Stimulated activated CD8-positive, alpha-beta memory T cell treated with anti-CD3 and anti-CD28 coated beads, Interleukin-15, amount 100 ng/mL, for 24 hours (primary cell): ENCODE measurements at places on chromosomes 16 and 17.

- DNase-seq, result no peak
These were observed 50.0 kb downstream of the SSH2 start for GRCh38 chr17:29880031-29880430.

GRCh38 chr17:31216031-31216751 lies 80.8 kb downstream of the OMG start:
- DNase-seq, result no peak

DNA sequence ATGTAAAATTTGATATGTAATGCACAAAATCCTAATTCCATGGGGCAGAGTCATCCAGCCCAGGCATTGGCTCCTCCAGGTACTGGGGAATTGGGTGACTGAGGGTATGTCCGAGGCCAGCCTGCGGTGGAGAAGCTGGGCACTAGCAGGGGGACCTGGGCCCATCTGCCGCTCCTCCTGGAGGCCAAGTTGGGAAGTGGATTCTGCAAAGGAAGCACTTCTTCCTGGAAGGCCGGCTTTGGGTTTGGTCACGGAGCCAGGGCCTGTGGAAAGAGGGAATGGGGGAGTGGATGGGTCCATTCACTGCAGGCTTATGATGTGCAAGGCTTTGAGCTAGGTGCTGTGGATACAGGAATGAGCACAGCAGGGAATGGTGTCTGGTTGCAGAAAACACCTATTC lies 85.8 kb downstream of the GNAO1 start:
- no peak for DNase-seq

DNA sequence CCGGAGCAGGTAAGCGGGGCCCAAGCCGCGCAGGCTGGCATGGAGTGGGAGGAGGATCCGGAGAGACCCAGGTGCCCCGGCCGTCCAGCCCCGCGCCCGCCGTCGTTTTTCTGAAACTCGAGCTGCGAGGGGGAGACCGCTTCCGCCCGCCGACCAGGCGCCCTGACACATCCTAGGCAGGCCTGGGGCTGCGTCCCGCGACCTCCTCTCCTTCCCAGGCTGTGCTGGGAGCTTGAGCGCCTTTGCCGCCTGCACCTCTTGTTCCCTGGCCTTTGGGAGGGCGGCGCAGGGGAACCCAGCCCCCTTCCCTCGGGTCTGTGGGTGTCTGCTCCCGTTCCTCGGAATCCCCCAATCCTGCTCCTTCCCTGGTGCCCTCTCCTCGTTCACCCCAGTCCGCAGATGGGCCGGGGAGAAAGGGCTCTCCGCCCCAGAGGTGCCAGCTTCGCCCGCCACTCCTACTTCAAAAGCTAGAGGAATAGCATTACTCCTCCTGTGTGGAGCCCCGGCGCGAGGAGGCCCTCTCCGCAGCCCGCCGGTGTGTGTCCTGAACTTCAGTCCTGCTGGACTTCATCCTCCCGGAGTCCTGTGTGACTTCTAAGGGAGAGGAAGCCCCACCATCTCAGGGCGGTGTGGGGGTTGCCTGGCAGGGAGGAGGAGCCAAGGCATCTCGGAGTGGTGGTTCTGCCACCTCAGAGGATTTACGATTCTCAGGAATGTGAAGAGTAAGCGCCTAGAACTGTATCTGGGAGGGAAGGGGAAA lies 1.0 kb downstream of the NHERF1 start:
- no peak for DNase-seq

GRCh38 chr17:48724251-48725003 lies 1.4 kb downstream of the PRAC2 start:
- peak; percentile 44 for DNase-seq

DNA sequence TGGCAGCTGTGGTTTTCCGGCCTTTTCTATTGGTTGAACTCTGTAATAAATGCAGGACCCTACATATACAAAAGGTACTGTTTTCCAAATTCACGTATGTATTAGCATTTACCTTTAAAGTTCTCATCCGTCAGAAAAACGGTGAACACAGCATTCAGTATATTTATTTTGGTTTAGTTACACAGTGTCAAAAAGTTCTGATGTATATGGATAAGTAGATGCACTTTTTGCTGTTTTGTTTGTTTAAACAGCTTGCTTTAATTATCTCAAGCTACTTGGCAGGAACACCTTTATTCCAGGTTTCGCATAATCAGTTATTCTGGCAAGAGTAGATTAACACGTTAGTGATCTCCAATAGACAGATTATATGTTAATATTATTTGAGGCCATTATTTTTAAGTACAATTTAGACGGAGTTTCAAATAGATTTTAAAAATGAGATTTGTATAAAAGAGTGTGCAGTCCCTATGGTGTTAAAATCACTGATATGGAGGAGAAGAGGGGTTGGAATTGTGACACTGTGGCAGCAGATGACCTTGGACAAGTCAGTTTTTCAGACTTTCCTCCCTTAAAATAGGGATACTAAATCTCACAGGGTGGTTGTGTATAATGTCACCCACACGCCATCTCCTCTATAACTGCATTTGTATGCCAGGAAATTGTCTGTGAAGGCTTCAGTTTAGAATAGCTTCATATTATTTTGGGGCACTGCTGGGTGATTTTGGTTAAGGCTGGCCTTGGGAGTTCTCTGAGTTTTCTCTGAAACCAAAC lies 2.1 kb downstream of the HERPUD1 start:
- DNase-seq, result no peak

GRCh38 chr16:58337090-58337444 lies 42.2 kb upstream of the PRSS54 start:
- DNase-seq, result no peak

DNA sequence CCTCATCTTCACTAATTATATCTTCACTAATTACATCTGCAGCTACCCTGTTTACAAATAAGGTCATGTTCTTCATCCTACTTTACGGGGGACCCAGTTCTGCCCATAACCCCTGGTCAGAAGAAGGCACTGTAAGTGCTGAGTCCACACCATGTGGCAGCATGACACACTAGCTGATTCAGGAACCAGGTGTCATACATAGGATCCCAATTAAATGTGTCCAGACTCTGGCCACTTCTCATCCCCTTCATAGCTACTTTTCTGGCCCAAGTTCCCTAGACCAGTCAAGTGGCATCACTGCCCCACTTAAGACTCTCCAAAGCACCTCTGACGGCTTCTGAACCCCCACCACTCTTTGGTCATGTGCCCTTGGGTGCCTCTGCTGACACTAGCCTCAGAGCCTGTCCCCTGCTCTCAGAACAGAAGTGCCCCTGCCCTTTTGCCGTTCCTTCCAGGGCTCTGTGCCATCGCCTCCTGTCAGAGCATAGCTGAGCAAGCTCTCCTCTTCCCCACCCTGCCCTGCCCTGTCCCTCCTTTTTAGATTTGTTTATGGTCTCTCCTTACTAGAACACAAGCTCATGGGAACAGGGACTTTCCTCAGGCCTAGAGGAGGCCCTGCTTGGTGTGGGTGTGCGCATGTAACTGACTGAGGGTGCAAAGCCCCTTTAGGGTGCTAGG lies 61.1 kb downstream of the B9D1 start:
- no peak for DNase-seq

GRCh38 chr16:89289428-89290395 lies 72.2 kb downstream of the ZNF778 start:
- peak; percentile 30 for DNase-seq

DNA sequence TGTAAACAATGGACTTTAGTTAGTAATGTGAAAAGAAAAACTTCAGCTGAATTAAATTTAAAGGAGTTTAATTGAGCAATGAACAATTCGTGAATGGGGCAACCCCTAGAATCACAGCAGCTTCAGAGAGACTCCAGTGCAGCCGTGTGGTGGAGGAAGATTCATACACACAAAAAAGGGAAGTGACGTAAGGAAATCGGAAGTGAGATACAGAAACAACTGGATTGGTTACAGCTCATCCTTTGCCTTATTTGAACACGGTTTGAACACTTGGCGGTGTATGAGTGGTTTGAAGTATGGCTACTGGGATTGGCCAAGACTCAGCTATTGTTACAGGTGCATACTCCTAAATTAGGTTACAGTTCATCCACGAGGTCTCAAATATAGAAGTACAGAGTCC lies 460.4 kb upstream of the ASIC2 start:
- DNase-seq, result no peak

GRCh38 chr17:2028234-2028614 lies 1.7 kb upstream of the DPH1 start:
- DNase-seq, result no peak

DNA sequence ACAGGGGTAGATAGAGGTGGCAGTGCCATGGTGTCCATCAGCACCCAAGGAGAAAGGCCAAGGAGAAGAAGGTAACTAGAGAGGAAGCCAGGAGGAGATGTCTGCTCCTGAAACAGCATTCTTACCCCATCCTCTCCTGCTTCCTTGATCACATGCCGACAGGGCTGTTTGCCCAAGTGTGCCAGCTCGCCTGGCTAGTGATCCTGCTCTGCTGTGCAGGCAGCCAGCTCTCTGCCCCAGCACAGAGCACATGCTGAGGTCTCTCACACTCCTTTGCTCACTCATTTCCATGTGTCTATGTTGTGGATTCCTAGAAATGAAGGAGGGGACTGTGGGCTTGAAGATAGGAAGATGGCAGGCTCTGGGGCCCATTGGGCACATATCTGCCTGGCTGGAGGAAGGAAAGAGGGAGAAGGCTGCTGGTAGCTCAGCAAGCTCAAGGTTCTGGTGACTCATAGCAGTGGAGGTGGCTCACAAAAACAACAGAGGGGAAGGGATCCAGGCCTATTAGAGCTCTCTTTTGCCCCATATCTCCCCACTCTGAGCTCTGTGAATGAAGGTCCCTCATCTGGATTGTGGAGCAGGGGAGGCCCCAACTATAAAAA lies 54.3 kb downstream of the NEUROD2 start:
- DNase-seq, result no peak

DNA sequence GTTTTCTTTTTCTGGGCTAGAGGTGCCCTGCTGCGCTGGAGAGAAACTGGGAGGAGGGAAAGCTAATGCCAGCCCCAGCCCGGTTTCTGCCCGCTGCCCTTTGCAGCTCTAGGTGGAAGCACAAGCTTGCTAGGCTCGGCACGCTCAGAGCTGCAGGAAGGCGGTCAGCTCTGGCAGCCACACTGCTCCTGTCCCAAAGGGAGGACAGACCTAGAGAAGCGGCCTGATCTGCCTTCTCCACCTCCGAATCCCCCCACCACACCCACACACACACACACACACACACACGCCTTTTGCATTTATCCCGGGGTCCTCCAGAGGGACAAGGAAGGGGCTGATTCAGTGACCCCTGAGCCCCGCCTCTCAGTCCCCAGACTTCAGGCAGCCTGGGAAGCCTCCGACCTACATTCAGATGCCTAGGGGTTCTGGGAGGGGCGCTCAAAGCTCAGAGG lies 418.1 kb downstream of the SOX9 start:
- DNase-seq, result no peak

- no peak for DNase-seq
These were observed 45.8 kb upstream of the LGALS9 start for GRCh38 chr17:27585153-27585681.

DNA sequence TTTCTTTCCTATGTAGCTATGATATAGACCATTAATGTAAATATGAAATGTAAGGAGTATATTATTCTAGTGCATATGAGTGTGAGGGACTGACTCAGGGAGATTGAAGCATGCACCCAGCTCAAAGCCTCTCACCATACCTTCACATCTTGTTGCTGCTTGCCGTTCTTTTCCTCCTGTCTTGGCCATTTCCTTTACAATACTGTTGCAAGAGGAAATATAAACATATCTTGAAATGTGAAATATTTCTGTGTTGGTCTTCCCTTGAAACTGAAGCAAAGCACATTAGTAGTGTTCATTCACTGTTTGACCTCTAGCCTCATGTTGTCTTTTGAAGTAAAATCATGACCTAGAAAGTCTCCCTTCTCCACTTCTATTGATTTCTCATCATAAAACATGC lies 46.6 kb downstream of the PHKB start:
- no peak for DNase-seq

- DNase-seq, result no peak
These were observed 423.3 kb upstream of the MAF start for GRCh38 chr16:80023865-80024264.

DNA sequence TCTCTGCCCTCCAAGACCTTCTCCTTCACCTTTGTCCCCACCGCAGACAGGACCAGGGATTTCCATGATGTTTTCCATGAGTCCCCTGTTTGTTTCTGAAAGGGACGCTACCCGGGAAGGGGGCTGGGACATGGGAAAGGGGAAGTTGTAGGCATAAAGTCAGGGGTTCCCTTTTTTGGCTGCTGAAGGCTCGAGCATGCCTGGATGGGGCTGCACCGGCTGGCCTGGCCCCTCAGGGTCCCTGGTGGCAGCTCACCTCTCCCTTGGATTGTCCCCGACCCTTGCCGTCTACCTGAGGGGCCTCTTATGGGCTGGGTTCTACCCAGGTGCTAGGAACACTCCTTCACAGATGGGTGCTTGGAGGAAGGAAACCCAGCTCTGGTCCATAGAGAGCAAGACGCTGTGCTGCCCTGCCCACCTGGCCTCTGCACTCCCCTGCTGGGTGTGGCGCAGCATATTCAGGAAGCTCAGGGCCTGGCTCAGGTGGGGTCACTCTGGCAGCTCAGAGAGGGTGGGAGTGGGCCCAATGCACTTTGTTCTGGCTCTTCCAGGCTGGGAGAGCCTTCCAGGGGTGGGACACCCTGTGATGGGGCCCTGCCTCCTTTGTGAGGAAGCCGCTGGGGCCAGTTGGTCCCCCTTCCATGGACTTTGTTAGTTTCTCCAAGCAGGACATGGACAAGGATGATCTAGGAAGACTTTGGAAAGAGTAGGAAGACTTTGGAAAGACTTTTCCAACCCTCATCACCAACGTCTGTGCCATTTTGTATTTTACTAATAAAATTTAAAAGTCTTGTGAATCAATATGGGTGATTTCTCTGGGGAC lies 12.2 kb downstream of the CX3CL1 start:
- DNase-seq, result no peak

DNA sequence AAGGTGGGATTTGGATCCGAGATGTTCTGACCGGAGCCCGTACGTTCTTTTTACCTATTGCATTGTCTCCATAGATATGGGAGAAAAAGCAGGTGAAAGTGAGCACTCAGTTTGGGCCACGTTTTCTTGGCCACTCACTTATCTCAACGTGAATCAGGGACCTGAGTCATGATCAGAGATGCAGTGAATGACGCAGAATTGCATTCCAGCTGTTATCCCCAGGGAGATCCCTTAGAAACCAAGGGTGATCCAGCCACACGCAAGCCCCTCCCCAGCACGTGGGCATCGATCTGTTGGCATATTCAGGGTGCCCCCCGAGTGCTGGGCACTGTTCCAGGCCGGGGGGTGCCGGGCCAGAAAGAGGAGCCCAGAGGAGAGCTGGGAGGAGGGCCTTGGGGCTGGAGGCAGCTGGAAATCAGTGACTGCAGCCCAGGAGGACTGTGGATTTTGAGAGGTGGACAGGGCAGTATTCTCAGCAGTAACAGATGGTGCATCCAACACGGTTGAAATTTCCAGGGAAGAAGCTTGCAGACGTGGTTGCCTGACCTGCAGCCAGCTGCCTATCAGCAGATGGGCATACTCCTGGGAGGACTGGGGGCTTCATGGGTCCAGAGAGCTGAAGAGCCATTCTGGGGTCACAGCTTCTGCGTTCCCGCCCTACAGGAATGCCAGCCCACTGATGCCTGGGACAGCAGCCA lies 87.2 kb upstream of the CACNG5 start:
- DNase-seq, result no peak
